ENCODE measurements at places on chromosomes 5 and 9.

- no peak for DNase-seq
Observed at GRCh38 chr9:97900738-97901565, 21.3 kb downstream of the TRMO start.

DNA sequence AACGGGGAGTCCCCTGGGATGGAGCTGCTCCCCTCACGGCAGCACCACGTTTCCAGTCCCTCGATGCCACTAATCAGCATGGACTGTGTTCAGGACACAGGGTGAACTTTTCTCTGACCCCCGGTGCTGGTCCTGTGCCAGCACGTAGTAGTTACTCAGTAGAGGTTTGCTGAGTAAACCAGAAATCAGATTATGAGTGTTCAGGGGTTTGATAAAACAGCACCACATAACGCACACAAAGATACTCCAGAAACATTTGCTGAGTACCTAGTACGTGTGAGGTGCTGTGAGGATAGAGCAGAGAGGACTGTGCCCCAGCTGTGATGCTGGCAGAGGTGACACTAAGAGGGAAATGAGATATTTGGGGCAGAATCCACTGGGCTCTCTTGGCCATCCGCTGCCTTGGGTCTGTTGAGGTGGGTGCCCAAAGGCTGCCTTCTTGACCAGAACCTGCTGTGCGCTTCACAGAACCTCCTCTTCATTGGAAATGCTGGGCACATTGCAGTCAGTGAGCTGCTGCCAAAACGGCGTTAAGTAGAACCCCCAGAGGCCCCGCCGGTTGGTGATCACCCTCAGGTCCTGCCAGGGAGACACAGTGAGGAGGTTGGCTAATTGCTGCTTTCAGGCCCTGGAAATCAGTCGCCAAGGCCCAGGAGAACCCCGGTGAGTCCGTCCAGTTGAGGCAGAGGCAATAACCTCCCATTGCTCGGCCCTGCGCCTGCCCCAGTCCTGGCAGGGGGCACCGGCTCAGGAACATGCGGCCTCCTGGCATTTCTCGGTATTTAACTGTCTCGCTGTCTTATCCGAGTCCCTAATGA lies 49.4 kb downstream of the NEURL1B start:
- no peak for DNase-seq

DNA sequence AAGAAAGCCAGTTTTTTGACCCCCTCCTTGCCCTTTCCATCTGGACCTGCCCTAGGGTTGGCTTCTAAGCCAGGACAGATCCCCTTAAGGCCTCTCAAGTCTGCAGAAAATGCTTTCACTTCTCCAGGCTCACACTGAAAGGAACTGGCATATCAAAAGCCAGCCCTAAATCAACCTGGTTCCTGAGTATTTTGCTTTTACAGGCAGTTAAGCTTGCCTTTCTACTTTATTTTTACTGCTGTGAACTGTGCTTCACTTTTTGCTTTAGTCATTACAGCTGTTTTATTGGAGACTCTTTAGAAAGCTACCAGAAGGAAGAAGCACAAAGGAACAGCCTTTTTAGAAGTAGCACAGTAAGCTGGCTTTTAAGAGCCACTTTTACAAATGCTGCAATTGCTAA lies 5.0 kb downstream of the TARS1 start:
- no peak for DNase-seq

DNA sequence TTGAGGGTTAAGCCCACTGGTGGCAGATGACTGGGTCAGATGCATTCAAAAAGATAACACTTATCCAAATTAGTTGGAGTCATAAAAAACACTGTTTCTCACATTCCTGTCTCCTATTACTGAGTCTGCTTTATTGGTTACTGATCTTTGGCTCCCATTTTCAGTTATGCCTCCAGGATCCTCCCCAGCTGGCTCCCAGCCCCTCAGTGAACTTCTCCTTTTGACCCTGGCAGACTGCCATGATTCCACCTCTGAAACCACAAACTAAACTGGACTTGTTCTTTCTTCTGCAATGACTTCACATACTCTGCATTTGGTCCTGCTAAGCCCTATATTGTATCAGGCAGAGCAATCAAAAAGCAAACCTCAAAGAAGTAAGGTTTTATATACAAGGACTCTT lies 860.8 kb upstream of the DMAC1 start:
- no peak for DNase-seq

DNA sequence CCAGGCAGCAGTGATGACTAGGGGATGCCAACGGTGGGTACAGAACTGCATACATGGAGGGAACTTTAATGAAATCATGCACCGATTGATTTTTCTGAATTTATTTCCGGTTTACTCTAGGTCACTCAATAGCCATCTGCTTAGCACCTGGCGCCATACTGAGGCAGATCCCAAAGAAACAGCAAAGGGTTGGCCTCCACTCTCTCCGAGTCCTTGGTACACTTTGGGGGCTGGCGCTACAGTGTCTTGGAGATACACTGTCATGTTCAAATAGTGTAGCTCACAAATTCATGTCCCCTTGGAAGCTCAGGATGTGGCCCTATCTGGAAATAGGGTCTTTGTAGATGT lies 116.3 kb downstream of the BOD1 start:
- DNase-seq, result no peak

DNA sequence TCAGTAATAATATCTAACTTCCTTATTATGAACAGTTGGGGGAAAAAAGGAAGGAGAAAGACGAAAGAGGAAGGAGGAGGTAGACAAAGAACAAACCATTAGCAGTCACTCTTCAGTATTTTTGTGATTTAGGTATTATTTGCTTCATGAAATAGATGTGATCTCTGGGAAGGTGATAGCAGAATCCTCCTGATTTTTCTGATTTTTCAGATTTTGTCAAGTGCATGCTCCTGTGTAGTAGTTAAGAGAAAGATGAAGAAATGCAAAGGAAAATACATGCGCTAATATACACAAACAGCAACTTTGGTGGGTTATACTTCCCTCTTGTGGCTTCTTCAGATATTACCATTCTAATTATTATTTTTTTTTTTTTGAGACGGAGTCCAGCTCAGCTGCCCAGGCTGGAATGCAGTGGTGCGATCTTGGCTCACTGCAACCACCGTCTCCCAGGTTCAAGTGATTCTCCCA lies 31.6 kb downstream of the LMNB1 start:
- DNase-seq, result no peak

DNA sequence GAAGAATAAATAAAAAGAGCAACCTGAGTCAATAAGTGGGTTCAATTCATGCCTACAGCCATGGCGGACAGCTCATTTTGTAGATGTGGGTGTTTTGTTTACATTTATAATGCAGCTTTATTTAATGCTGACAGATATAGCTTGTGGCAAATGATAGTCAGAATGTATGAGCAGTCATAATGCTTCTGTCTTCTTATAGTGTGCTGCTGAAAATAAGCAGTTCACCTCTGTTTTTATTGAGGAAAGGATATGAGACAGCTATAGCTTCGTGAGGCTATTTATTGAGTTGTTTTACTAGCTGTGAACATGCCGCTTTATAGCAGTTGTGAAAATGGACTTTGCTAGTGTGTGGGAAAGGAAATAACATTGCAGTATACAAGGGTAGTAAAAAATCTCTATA lies 147.4 kb downstream of the PBX3 start:
- DNase-seq, result no peak

GRCh38 chr5:176438959-176439757 lies 9.0 kb upstream of the FAF2 start:
- no peak for DNase-seq

DNA sequence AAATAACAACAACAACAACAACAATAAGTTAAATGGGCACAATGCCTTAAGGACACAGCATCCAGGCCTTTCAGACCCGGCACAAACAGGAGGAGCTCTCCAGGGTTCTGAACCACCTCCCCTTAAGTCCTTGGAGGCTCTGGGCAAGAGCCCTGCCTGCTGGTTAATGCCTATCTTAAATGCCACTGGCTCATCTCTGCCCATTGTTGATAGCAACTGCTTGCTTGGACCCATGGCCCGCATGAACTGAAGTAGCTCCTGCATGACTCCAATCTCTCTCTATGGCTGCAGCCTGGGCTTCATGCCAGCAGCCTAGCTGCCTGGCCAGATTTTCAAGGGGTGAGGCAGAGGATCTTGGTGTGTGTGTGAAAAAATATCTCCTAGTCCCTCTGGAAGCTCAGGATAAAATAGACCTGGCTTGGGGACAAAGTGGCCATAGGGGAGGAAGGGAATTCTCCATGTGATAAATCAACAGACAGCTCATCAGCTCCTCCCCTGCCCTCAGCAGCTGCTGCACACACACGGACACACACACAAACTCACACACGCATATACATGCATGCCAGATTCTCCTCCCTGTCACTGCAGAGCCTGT lies 27.4 kb downstream of the FAM219A start:
- no peak for DNase-seq

GRCh38 chr5:138686668-138687067 lies 66.6 kb upstream of the CTNNA1 start:
- DNase-seq, result no peak

GRCh38 chr9:36874261-36874660 lies 159.8 kb downstream of the PAX5 start:
- DNase-seq, result no peak

- no peak for DNase-seq
Observed at GRCh38 chr5:32346869-32347268, 34.1 kb upstream of the MTMR12 start.

- DNase-seq, result no peak
Observed at GRCh38 chr5:80072103-80073073, 37.2 kb downstream of the THBS4 start.

GRCh38 chr5:132408965-132409364 lies 39.5 kb downstream of the SLC22A5 start:
- no peak for DNase-seq

GRCh38 chr5:142699184-142699720 lies 13.4 kb upstream of the FGF1 start:
- peak; percentile 75 for DNase-seq

DNA sequence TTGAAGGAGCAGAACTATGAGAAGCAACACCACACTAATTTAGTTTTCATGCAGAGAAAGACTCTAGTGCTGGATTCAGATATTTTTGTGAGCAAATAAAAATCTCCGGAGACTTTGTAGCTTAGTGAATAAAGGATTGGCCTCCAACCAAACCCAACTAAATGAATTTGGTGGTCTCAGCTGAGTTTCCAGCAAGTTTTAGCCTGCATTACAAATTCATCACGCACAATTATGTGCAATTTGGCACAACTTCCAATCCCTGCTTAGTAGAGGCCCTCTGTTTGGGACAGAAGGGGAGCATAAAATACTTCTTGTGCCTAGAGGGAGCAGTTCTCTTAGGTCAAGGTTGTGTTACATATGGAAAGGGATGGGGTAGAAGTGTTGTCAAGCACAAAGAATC lies 112.3 kb upstream of the ADAMTSL1 start:
- no peak for DNase-seq

- DNase-seq, result no peak
Observed at GRCh38 chr5:39423331-39423751, 1.4 kb downstream of the DAB2 start.

DNA sequence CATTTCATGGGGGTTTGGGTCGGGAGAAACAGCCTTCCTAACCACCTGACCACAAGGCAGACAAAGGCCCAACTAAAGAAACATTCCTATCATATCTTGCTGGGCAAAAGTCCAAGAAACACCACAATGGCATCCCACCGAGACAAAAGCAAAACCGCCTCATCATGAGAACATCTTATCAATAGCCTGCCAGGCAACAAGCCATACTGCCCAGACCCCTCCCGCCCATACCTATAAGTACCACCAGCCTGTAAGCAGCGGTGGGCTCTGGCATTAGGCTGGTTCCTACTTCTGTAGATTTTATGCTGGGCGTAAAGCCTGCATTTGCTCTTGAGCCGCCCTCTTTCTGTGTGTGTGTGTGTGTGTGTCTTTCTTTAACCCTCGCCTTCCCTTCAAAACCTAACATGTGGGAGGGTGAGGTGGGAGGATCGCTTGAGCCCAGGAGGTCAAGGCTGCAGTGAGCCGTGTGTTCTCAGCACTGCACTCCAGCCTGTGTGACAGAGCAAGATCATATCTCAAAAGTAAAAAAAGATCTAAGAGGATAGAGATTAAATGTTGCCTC lies 56.9 kb downstream of the PDE6A start:
- no peak for DNase-seq

DNA sequence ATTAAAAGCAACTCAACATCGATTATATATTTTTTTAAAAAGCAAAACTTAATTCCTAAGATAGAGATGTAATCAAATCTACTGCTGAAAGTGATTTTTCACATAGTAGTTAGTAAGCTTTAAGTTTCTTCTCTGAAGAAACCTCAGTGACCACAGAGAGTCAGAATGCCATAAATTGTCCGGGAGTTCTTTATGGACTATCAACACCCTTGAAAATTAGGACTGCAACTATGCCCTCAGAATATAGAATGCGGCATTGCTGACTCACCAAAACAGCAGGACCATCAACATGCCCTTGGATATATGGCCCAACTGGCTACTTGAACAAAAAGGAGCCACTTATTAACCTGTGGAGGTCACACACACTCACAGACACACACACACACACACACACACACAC lies 228.9 kb upstream of the SNX2 start:
- DNase-seq, result no peak

- DNase-seq, result no peak
Observed at GRCh38 chr5:93058309-93058708, 522.7 kb downstream of the NR2F1-AS1 start.

GRCh38 chr9:134325813-134326723 lies at the start of gene RXRA:
RXRA (plus strand) TSS chr9:134326455; CDS start chr9:134326632, 177 bp downstream.
- no peak for DNase-seq

- DNase-seq, result no peak
Observed at GRCh38 chr5:40389591-40389990, 290.1 kb upstream of the PTGER4 start.

GRCh38 chr9:114671605-114672004 lies 10.4 kb downstream of the TEX48 start:
- DNase-seq, result no peak

DNA sequence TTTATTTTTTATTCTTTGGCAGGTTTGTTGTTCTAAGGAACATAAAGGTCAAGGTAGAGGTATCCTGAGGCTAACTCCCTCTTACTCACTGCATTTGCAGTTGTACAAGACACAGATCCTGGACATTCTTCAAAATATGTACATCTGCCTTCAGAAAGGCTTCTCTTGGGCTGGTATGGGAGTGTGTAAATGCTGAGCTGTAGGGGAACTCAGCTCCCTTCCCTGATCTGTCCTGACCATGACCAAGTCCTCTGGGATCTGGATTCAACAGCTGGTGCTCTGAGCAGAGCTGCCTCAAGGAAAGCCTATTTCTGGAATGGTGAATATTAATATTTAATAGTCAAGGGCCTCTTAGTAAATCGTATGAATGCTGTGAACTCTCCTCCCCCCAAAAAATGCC lies 117.4 kb downstream of the PRKACG start:
- DNase-seq, result no peak

GRCh38 chr9:105994970-105995369 lies 300.6 kb downstream of the TMEM38B start:
- no peak for DNase-seq

DNA sequence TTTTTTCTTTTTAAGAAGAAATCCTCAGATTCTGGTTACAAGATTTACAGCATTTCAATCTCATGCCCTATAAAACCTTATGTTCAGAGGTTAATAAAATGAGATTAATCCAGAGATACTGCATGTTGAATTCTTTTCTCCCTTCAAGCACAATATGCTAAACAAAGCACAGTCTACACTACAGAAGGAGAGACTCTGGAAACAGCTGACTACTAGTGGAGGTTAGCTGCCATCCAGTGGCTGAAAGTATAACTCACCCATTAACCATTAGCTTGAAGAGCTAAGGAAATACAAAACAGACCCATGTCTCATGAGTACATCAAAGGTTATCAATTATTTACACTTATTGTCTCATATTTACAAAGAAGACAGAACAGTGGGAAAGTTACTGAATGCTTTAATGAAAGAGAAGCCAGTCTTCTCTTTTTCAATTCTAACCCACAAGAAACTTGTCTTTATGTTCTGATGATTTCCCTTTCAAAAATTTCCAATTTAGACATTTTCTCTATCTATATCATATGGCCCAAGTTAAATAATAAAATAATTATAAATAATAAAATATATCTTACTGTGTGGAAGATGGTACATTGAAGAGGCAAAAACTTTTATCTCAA lies 12.7 kb upstream of the DNAH5 start:
- DNase-seq, result no peak

All from activated CD4-positive, CD25-positive, alpha-beta regulatory T cell treated with anti-CD3 and anti-CD28 coated beads, Interleukin-2, amount 50 U/mL, for 72 hours (primary cell).